ENCODE measurements at places on chromosomes 13 and 19.
A peak's percentile ranks its signal among the peaks of the same experiment; 100 is the strongest.

DNA sequence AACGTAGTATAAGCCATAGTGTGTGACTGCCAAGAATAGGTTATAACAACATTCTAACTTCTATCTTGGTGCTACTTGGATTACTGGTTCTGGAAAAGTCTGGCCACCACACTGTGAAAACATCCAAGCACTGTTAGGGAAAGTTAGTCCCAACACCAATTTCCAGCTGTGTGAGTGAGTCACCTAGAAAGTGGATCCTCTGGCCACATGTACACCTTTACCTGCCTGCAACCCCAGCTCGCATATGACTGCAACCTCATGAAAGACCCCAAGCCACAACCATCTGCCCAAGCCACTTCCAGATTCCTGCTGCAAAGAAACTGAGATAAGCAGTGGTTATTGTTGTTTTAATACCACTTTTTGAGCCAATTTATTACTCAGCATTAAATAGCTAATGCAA lies 404.5 kb downstream of the KCTD12 start:
- no peak for DNase-seq

DNA sequence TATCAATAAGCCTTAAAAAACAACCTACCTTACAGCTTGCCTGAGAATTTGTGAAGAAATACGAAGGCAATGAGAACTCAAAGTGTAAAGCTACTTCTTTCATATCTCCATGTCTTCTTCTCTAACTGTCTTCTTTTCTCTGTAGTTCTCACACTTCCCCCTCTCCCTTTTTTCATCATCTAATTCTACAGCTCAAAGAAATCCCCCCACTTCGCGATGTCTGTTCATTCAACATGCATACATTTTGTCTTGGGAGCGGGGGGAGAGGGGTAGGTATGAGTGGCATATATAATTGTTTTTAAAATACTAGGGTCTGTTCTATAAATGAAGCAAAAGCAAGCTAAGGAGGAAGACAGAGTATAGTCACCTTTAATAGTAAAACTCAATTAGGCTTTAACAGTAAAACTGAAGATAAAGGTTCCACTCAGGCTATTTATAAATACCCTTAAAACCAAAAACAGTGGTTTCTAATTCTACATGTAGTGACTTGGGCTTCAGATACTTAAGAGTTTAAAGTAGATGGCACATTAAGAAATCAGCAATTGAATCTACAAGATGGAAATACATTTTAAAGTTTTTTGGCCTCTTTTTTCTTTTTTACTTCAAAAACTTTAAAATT lies 106.9 kb downstream of the KLF12 start:
- DNase-seq, result no peak

DNA sequence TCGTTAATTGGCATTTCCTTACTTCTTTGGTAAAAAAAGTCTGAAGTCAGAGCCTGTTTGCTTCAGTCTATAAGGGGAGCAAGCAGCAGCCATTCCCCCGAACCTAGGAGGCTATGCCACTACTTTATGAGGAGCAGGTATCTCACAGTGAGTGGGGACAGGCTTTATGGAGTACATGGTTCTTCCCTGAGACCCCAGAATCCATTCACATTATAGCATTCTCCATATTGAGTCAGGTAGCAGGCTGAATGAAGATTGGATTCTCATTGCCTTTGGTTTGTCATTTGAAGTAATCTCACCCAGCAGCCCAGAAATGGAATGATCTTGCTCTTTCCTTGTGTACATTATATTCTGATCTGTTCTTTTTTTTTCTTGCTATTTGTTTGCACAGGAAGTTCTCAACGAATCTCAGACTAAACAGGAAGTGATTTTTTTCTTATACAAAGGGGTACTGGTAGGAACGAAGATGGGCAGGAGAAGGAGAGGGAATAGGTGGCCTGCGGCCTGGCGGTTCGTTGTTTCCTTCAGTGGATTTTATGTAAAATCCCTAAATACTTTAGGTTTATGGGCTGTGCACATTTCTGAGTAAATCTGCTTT lies 74.4 kb downstream of the ARHGAP35 start:
- peak; percentile 47 for DNase-seq

- DNase-seq, result no peak
Observed at GRCh38 chr13:33051632-33052031, 35.4 kb downstream of the KL start.

GRCh38 chr13:49424011-49424560 lies 19.8 kb downstream of the CAB39L start:
- DNase-seq, result no peak

DNA sequence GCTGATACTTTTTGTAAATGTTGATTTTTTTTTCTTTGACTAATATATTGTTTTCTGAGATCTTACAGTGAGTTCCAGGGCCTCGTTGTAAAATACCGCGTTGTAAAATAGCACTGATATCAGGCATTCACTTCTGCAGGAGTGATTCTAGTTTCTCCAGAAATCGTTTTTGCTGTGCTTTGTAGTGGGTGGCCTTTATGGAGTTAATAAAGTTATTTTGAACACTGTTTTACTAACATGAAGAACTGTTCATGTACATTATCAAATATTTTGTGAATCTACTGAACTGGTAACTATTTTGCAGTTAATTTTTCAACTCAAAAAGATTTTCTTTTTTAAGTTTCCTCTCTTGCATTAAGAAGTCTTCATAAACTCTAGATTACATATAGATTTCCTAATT lies 985 bp upstream of the ZNF266 start:
- no peak for DNase-seq

DNA sequence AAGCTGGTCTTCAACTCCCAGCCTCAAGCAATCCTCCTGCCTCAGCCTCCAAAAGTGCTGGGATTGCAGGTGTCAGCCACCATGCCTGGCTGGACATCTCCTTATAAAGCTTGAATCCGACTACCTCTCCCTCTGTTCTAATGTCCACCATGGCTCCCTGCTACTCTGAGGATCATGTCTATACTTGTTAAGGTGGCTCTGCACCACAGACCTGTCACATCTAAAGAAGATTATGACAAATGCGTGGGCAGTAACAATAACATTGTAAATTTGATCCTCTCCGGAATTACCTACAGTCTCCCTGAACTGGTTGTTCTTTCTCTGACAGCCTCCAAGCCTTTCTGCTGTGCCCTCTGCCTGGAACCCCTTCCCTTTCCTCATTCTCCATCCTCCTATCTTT lies 1.8 kb downstream of the NXNL1 start:
- DNase-seq, result no peak

- no peak for DNase-seq
Observed at GRCh38 chr13:111913761-111914140, 153.2 kb upstream of the SOX1 start.

- DNase-seq, result no peak
Observed at GRCh38 chr13:111923991-111924677, 142.8 kb upstream of the SOX1 start.

GRCh38 chr19:9945319-9945966 lies 9.1 kb upstream of the OLFM2 start:
- no peak for DNase-seq

- DNase-seq, result no peak
Observed at GRCh38 chr13:45615501-45616101, at the start of gene ERICH6B. Gene ERICH6B, minus strand, starts transcription at chr13:45615739. Its CDS starts 18,734 bp downstream, at chr13:45597005.

DNA sequence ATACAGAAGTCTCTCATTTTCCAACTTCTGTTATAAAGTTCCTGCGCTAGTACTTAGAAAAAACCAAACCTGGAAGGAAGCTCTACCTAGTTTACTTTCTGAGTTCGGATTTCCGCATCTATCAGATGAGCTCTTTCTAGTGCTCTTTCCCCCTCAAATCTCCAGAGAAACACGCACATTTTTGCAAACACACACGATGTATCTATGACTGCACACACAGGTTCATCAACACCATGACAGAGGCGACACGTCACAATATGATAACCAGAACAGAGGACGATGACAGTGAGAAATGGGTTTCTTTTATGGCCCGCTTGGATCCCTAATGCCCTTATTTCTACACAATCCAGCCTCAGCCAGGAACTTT lies 629 bp upstream of the LRRC63 start:
- peak; percentile 67 for DNase-seq

DNA sequence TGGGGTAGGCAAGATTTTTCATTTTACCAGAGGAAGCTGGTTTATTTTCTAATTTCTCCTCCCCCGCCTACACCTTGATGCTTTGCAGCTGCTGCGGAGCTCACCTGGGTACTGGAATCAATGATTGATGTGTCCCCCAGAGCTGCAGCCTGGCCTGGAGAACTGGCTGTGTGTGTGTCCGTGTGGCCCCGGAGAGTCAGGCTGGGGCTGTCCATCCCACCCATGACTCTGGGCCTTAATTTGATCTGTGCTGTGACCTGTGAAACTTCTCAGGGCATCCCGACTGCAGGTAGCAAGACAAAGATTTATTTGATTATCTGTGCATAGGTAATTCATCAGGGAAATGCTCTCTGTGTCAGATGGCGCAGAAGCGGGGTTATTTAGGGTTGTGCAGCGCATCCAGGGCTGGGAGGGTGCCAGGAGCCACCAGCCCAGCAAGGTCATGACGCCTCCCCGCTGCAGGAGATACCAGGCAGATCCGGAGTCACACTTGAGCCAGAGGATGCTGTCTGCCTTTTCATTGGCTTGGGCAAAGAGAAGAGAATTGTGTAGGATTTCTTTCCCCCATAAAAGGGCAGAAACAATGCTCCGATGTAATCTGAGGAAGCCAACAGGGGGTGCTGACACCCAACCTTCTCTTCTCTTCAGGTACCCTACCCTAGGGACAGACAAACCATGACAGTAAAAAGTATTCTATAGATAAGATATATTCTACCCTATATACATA lies 346.6 kb downstream of the TSHZ3 start:
- DNase-seq, result no peak

GRCh38 chr19:55650126-55650557 lies 2.1 kb downstream of the CCDC106 start:
- no peak for DNase-seq

DNA sequence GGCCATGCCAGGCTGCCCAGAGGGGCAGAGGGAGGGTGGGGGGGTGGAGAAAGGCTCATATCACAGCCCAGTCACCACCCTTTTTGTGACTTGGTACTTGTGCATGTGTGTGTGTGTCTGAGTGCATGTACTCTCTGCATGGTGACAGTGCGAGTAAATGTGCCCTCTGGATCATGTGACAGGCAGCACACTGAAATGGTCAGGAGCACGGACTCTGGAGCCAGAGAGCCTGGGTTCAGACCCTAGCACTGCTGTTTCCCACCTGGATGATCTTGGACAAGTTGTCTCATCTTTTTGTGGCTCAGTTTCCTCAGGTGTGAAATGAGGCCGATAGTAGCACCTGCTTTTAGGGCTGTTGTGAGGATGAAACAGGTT lies 2.0 kb downstream of the CIC start:
- DNase-seq, result no peak

DNA sequence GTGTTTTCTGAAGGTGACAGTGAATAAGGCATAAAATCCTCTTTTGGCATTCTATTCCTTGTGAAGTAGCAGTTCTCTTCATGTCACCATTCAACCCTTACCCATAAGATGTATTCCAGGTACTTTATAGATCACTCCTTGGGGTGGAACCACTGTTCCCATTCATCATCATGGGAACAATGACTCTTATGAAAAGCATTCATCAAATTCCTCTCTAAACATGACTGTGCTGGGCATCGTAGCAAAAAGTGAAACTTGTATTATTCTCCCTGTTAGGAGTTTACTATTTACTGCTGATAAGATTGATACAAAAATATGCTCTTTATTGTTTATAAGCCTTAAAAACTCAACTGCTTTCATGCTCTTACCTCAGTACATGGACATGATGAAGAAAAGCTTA lies 793.4 kb downstream of the LIG4 start:
- no peak for DNase-seq

DNA sequence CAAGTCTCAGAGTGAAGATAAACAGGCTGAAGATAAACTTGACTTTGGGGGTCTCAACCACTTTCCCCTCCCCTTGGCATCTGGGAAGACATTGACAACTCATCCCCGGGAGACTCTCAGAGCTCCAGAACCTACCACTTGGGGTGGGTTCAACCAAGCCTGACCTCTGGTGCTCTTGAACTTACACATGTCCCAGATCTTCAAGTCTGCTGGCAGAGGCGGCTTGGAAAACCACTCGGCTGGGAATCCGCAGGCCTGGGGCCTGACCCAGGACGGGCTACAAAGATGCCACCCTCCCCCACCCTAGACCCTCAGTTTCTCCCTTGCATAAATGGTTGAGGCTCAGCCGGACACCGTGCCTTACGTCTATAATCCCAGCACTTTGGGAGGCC lies 512 bp downstream of the LRRC8E start:
- no peak for DNase-seq

DNA sequence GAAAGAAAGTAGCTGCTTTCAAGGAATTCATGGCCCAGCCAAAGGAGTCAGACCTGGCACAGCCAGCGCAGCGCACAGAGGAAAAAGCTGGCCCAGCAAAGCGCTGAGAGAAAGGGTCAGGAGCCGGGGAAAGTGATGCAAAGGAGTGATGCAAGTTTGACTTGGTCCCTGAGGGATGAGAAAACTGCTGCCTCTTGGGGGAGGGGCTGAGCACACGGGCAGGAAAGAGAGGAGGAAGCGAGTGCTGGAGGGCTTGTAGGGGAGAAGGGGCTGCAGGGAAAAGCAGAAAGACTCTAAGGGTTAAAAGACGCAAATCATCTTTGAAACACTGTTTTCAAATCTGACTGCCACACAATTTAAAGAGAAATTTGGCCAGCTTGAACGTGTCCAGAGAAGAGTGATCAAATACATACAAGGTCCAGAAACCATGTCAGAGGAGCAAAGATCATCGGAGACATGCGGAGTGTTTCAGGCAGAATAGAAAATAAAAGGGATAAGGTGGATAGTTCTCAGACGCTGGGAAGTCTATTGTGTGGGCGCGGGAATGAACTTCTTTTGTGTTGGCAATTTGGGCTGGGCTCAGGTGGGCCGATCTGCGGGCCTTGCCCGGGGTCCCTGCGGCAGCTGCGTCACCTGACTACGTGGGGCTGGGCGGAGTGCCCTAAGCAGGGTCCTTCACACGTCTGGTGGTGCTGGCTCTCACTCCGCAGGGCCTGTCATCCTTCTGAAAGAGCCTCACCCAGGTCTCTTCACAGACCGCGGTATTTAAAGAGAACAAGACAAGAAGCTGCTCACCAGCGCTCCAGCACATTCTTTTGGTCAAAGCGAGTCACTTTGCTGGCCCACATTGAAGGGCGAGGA lies 18.1 kb downstream of the N4BP2L1 start:
- no peak for DNase-seq

Measured in CD4-positive, alpha-beta T cell treated with Interleukin-21 for 1 hour (primary cell).